ENCODE measurements at places on chromosomes 6 and 20.
A peak's percentile ranks its signal among the peaks of the same experiment; 100 is the strongest.

GRCh38 chr6:133626096-133626666 lies 262.7 kb upstream of the TCF21 start:
- no peak for DNase-seq

DNA sequence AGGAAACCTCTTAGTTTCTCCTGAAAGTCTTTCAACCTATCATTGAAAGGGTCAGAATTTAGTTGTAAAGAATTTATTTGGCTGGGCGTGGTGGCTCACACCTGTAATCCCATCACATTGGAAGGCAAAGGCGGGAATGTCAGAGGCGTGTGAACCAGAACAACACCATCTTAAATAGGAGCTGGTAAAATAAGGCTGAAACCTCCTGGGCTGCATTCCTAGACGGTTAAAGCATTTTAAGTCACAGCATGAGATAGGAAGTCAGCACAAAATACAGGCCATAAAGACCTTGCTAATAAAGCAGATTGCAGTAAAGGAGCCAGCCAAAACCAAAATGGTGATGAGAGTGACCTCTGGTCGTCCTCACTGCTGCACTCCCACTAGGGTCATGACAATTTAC lies 29.6 kb downstream of the OR2B2 start:
- no peak for DNase-seq

GRCh38 chr6:133306931-133307330 lies 65.8 kb downstream of the EYA4 start:
- DNase-seq: no peak

GRCh38 chr6:111596784-111597183 lies 8.9 kb downstream of the TRAF3IP2 start:
- DNase-seq: no peak

GRCh38 chr6:60952500-60952899 lies 1333.5 kb downstream of the KHDRBS2 start:
- DNase-seq: no peak

GRCh38 chr6:150271501-150272263 lies 97.1 kb upstream of the IYD start:
- no peak for DNase-seq

- DNase-seq: no peak
These were observed 262.3 kb downstream of the ZNF217 start for GRCh38 chr20:53331151-53331973.

DNA sequence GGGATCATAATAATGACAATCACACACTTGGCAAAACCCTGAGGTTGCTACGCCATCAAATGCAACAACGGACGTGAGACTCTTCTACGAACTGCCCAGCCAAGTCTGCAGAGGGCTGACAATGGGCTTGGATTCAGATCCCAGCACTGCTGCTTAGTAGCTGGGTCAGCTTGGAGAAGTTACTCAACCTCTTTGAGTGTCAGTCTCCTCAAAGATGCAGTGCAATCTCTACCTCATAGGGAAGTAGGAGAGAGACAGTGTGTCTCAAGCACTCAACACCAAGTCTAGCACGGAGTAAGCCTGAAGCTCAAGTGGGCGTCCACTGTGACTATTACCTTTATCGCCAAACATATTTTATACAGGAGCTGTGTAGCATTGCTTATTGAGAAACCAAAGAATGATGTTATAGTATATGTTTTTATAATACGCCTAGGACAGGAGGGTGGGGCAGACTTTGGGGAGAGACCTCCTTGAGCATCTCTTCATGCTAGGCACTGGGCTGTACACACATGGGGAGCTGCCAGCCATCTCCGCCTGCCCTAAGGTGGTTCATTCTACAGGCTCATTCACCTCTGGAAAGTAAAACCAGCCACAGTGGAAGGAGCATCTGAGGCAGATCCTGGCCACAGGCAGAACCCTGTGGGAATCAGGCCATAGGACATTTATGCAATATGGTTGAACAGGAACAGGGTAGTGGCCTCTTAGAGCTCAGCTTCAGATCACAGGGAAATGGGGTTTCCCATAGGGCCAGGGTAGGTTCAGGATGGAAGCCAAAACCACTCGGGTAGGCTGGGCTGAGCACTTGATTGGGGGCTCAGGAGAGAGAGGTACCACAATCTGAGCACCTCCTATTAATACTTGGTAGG lies 160.2 kb downstream of the MRPL14 start:
- DNase-seq: peak; percentile 25

GRCh38 chr20:59666586-59666985 lies 62.2 kb downstream of the PHACTR3 start:
- DNase-seq: peak; percentile 6
